ENCODE measurements at places on chromosomes 4 and X. TPM values are rescaled to one million over a fixed set of nuclear protein-coding genes. Genes with fewer than 3 reads are reported as not detected.

Gene SMIM31
- not detected for total RNA-seq

DNA sequence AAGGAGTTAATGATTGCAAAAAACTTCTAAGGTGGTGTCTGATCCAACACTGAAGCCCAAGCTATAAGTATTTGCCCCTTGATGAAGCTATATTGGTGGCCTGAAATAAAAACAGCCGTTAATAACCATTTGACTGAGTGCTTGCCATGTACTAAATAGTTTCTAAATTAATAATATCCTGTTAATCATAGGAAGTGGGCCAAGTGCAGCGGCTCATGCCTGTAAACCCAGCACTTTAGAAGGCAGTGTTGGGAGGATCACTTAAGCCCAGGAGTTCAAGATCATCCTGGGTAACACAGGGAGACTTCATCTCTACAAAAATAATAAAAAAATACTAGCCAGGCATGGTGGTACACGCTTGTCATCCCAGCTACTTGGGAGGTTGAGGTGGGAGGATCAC lies 8.3 kb downstream of the NDP start:
- no peak overlapping the region for H3K4me3 ChIP-seq
- no peak overlapping the region for H3K27ac ChIP-seq
- peaks cover 2% of the 10 kb centered on the region for H3K27me3 ChIP-seq

Gene FGF2
- total RNA-seq = not detected

GRCh38 chr4:38734911-38735310 lies 47.9 kb downstream of the TLR10 start:
- no peak for DNase-seq
- H3K4me1 ChIP-seq = peaks cover 12% of the 10 kb centered on the region
- no peak overlapping the region for H3K4me3 ChIP-seq
- H3K27me3 ChIP-seq = no peaks in the 10 kb centered on the region
- H3K27ac ChIP-seq = no peak overlapping the region
- H3K36me3 ChIP-seq = peaks cover 4% of the 10 kb centered on the region

DNA sequence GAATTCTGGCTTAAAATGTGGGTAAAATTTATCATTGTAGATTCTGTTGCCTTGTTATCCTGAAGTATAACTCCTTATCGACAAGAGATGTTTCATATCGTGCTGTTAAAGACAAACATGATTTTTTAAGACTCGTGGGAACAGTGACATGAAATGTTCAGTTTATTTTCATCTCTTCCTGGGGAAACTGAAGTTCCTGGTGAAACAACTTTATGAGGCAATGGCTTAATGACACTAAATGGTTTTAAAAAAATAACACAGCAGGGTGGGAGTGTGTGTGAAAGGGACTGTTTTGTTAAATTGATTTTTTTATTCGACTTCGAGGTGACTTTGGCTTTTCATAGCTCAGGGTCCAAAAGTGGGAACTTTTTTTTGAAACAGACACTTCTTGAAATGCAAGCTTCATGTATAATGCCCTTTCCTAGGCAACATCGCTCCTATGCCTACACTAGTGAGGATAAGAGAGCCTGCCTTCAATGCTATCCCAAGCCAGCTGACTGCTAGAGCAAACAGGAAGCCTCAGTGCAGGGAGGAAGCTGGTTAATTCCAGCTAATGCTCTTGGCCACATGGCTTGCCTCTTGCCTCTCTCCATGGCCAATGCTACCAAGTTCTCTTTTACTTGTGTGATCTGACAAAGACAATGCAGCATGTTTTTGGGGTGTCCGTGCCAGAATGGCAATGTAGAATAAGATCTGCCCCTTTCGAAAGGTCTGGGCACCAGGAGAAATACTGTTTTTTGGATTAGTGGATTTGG lies 80.9 kb upstream of the PLAC1 start:
- no peaks in the 10 kb centered on the region for H3K27me3 ChIP-seq
- H3K27ac ChIP-seq = no peak overlapping the region
- no peak for DNase-seq
- H3K4me1 ChIP-seq = no peaks in the 10 kb centered on the region
- H3K36me3 ChIP-seq = no peaks in the 10 kb centered on the region
- no peak overlapping the region for H3K4me3 ChIP-seq

DNA sequence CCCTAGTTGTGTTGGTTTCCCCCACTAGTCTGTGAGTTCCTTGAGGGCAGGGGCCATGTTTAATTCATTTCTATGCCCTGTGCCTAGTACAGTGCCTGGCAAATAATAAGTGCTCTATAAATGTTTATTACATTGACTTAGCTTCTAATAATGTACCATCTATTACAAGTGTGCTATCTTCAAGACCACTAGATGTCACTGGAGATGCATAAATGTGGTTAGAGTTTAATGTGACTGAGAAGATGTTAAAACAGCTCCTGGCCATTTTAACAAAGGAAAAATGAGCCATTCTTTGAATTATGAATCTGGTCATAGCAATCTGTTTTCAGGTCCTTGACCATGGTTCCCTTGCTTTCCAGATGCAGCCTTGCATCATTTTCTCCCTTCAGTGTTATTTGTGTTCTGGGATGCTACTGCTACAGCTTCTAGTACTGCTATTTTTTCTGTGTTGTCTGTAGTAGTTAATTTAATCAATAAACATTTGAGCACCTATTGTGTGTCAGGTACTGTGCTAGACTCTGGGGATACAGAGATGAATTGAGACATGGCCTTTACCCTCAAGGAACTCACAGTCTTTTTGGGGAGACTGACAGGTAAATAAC lies 43.2 kb downstream of the SLC9A6 start:
- DNase-seq = peak; percentile 8
- no peaks in the 10 kb centered on the region for H3K27me3 ChIP-seq
- peaks cover 3% of the 10 kb centered on the region for H3K36me3 ChIP-seq
- no peak overlapping the region for H3K4me3 ChIP-seq

Gene SPON2
- 21.5 TPM for total RNA-seq

DNA sequence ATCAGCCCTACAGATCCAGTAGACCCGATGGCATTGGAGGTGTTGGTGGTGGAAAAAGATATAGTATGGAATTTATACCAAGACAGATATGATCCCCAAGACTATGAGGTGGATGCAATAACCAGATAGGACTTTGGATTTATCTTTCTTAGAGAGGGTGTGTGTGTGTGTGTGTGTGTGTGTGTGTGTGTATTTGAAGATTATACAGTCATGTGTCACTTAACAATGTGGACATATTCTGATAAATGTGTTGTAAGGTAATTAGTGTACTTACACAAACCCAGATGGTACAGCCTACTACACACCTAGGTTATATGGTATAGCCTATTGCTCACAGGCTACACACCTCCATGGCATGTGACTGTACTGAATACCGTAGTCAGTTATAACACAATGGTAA lies 24.4 kb upstream of the TAB3 start:
- no peak for DNase-seq
- peaks cover 3% of the 10 kb centered on the region for H3K27me3 ChIP-seq
- H3K4me1 ChIP-seq = peaks cover 12% of the 10 kb centered on the region
- H3K27ac ChIP-seq = no peak overlapping the region

DNA sequence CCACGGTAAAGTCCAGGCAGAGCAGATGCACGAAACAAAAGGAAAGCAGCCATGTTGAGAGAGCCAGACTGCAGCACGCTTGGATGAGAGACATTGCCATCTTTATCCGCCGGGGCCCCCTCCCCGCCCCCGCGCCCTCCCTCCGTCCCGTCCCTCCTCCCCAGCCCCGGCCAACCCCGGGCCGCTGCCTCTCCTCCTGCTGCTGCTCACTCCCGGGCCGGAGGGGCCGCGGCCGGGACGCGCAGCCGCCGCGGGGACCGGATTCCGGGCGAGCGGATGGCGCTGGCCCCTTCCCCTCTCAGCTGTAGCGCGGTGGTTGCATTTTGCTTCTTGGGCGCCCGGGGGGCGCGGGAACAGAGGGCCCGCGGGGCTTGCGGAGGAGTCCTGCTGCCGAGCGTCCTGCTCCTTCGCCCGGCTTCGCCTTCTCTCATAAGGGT lies 542 bp downstream of the RNF150 start:
- H3K27ac ChIP-seq = no peak overlapping the region
- no peak for DNase-seq
- peaks cover 9% of the 10 kb centered on the region for H3K4me1 ChIP-seq
- peaks cover 88% of the 10 kb centered on the region for H3K27me3 ChIP-seq
- peak overlapping the region; percentile 47 for H3K4me3 ChIP-seq

- no peak for DNase-seq
- no peak overlapping the region for H3K4me3 ChIP-seq
- H3K27me3 ChIP-seq = no peaks in the 10 kb centered on the region
These were observed 363.3 kb downstream of the NAF1 start for GRCh38 chr4:162803378-162803777.

GRCh38 chr4:169398316-169398715 lies 127.6 kb upstream of the SH3RF1 start:
- no peak overlapping the region for H3K27ac ChIP-seq
- DNase-seq = no peak
- peaks cover 2% of the 10 kb centered on the region for H3K4me1 ChIP-seq
- no peaks in the 10 kb centered on the region for H3K27me3 ChIP-seq
- H3K36me3 ChIP-seq = peaks cover 5% of the 10 kb centered on the region
- no peak overlapping the region for H3K4me3 ChIP-seq

DNA sequence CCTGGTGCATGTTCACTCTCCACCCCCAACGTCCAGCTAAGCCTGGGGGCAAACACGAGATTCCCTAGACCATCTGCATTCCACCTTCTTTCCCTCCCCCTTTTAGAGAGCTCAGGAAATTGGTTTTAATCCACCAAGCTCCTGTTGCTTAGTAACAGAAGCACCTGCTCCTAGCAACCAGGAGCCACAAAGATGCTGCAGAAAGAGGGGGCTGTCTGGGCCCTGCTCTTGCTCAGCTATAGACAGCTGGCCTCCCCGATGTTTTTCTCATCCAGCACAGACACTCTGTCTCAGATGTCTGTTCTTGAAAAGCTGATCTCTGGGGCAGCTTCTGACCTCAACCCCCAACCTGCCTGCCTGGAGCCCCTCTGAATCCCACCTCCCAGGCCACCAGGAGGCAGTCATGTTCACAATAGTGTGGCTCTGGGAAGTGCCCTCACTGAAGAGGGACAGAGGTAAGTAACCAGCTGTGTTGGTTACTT lies 71.5 kb downstream of the SLC16A2 start:
- no peak overlapping the region for H3K4me3 ChIP-seq
- H3K27ac ChIP-seq = no peak overlapping the region
- H3K36me3 ChIP-seq = no peaks in the 10 kb centered on the region
- H3K27me3 ChIP-seq = peaks cover 1% of the 10 kb centered on the region
- H3K4me1 ChIP-seq = no peaks in the 10 kb centered on the region

DNA sequence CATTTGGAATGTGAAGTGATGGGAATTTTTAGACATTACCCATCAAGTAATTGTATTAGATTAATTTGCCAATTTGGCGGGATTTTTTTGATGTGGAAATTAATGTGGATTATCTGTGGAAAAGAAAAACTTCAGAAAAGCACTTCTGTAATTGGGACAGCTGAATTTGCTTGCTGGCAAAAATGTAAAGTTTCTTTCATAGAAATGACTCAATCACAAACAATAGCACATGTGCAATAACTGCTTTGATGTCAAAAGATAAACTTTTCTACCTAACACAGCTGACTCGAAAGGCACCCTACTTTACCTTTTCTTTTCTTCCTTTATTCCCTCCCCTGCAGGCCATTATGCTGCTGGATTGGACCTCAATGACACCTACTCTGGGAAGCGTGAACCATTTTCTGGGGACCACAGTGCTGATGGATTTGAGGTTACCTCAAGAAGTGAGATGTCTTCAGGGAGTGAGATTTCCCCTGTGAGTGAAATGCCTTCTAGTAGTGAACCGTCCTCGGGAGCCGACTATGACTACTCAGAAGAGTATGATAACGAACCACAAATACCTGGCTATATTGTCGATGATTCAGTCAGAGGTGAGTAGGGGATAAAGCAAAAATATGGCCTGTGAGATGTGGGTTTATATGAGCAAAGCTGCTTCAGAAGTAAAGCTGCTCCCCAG lies 1.4 kb downstream of the AREG start:
- DNase-seq = no peak
- H3K27me3 ChIP-seq = peaks cover 5% of the 10 kb centered on the region
- no peak overlapping the region for H3K4me3 ChIP-seq
- no peak overlapping the region for H3K27ac ChIP-seq
- H3K4me1 ChIP-seq = peaks cover 14% of the 10 kb centered on the region
- no peaks in the 10 kb centered on the region for H3K36me3 ChIP-seq

Gene SLC4A4
- total RNA-seq = 1.5 TPM

DNA sequence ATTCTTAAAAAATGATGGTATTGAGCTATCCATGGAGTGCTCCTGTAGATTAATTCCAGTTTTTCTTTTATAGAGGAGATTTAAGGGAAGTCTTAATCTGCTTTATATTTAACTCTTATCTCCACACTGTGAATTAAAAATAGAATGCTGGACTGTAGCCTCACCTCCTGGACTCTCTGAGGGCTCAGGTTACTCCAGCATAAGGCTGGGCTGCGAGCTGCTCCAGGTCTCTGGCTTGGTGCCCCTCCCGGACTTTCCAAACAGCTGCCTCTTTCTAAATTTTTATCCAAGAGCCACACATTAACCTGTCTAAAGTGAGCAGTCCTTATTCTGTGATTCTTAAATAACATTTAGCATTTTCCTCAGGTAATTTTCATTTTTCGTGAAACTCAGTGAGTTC lies 218.7 kb upstream of the JADE1 start:
- H3K4me3 ChIP-seq = no peak overlapping the region
- no peaks in the 10 kb centered on the region for H3K36me3 ChIP-seq
- DNase-seq = no peak
- no peaks in the 10 kb centered on the region for H3K4me1 ChIP-seq
- H3K27ac ChIP-seq = no peak overlapping the region

Gene PLS3
- total RNA-seq = 0.30 TPM

- H3K36me3 ChIP-seq = no peaks in the 10 kb centered on the region
- no peak overlapping the region for H3K27ac ChIP-seq
- H3K27me3 ChIP-seq = no peaks in the 10 kb centered on the region
- no peak for DNase-seq
- H3K4me1 ChIP-seq = no peaks in the 10 kb centered on the region
These were observed 109.5 kb upstream of the CENPE start for GRCh38 chr4:103307453-103308247.

DNA sequence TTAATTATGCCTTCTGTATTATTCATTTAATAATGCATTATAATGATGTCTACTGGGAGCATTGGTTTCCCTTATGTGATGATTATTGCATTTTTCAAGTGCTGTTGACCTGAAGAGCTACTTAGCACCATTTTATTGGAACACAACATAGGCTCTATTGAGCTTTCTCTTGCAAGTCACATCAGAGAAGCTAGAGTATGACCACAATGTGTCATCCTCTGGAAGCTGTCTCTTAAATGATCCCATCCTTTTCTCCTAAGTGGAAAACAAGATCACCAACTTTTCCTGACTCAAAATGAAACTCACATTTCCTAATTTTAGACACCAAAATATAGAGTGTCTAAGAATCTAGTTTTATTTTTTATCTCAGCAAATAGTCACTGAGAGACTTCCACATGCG lies 1451.9 kb downstream of the PCDH7 start:
- H3K4me3 ChIP-seq = no peak overlapping the region
- no peaks in the 10 kb centered on the region for H3K4me1 ChIP-seq
- no peaks in the 10 kb centered on the region for H3K27me3 ChIP-seq
- no peaks in the 10 kb centered on the region for H3K36me3 ChIP-seq
- DNase-seq = no peak
- no peak overlapping the region for H3K27ac ChIP-seq

Gene RBM3
- 270 TPM for total RNA-seq

GRCh38 chr4:76449362-76449767 lies 14.3 kb downstream of the SHROOM3 start:
- DNase-seq = no peak
- no peaks in the 10 kb centered on the region for H3K36me3 ChIP-seq
- H3K4me1 ChIP-seq = no peaks in the 10 kb centered on the region

GRCh38 chrX:19765628-19766027 lies 121.8 kb downstream of the SH3KBP1 start:
- peaks cover 38% of the 10 kb centered on the region for H3K36me3 ChIP-seq
- H3K27me3 ChIP-seq = no peaks in the 10 kb centered on the region
- H3K4me1 ChIP-seq = peaks cover 60% of the 10 kb centered on the region

- H3K4me1 ChIP-seq = no peaks in the 10 kb centered on the region
- H3K4me3 ChIP-seq = no peak overlapping the region
- H3K27ac ChIP-seq = no peak overlapping the region
- H3K27me3 ChIP-seq = peaks cover 8% of the 10 kb centered on the region
- no peaks in the 10 kb centered on the region for H3K36me3 ChIP-seq
- no peak for DNase-seq
These were observed 260.1 kb upstream of the ETNPPL start for GRCh38 chr4:109022961-109023360.

Data from activated CD4-positive, alpha-beta T cell treated with anti-CD3 and anti-CD28 coated beads, Interleukin-2, amount 10 ng/mL, durations not matched to agents 7 days and 5 days (primary cell).